ENCODE measurements at places on chromosomes 6 and 20. TPM values are rescaled to one million over a fixed set of nuclear protein-coding genes. Genes with fewer than 3 reads are reported as not detected.

DNA sequence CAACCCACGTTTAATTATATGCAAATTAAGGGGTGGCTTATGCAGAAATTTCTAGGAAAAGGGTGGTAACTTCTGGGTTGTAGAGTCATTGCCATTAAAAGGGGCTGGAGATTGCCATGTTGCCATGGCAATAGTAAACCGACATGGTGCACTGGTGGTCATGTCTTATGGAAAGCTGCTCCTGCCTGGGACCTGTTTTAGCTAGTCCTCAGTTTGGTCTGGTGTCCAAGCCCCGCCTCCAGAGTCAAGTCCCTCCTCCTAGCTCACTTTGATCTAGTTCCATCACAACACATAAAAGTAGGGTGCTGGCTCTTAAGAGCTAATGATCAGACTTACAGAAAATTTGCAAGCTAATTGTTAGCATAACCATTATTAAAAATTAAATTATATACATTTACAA, 5.3 kb downstream of the SLC22A2 start:
- DNase-seq, result no peak

The RAD21L1 gene
- total RNA-seq, result not detected

- DNase-seq, result peak; percentile 64
Observed at GRCh38 chr6:157034436-157035230, 257.5 kb downstream of the ARID1B start.

The PM20D2 gene
- total RNA-seq, result 7.5 TPM

GRCh38 chr20:49482621-49483017, at the start of gene KCNB1:
TSS of gene KCNB1 (minus strand) at chr20:49482668. CDS start at chr20:49482480, 188 bp downstream.
- peak; percentile 82 for DNase-seq

The SYNE1 gene
- total RNA-seq, result 352 TPM

- peak; percentile 55 for DNase-seq
Observed at GRCh38 chr20:48686238-48687116, 141.3 kb downstream of the PREX1 start.

The PDE7B gene
- total RNA-seq, result 3.1 TPM

- DNase-seq, result peak; percentile 29
Observed at GRCh38 chr20:9903048-9903655, 64.3 kb upstream of the PAK5 start.

DNA sequence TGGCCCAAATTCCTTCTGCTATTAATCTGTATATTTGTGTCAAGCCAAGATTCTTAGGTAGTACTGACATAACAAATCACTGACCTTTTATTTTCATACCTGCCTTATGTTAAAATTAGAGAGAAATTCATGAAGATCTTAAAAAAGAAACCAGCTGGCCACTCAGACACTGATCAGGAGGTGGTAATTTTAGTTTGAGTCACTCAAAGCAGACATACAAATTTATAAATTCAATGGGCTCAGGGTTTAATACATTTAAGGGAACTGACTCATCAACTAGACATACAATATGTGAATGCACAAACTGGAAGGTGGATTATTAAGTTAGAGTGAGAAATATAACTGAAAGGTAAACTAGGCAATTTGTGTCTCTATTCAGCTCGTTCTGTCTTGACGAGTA, 711.9 kb upstream of the EYS start:
- no peak for DNase-seq

- DNase-seq, result no peak
Observed at GRCh38 chr6:121439926-121440325, 4.5 kb downstream of the GJA1 start.

The VGLL2 gene
- not detected for total RNA-seq

DNA sequence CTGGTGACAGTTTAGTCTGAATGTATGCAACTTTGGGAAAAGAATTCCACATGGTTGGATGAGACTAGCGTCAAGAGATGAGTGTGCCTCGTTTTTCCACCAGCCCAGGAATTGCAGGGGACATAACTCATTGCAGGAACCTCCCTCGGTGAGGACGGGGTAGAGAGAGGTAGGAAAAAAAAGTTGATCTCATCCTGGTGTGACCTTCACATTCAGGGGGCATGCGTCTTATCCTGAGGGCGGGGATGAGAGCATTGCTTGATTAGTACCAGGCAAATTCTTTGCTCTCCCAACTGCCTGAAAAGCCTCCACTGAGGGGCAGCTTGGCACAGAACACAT, 11.8 kb downstream of the TLDC2 start:
- no peak for DNase-seq

DNA sequence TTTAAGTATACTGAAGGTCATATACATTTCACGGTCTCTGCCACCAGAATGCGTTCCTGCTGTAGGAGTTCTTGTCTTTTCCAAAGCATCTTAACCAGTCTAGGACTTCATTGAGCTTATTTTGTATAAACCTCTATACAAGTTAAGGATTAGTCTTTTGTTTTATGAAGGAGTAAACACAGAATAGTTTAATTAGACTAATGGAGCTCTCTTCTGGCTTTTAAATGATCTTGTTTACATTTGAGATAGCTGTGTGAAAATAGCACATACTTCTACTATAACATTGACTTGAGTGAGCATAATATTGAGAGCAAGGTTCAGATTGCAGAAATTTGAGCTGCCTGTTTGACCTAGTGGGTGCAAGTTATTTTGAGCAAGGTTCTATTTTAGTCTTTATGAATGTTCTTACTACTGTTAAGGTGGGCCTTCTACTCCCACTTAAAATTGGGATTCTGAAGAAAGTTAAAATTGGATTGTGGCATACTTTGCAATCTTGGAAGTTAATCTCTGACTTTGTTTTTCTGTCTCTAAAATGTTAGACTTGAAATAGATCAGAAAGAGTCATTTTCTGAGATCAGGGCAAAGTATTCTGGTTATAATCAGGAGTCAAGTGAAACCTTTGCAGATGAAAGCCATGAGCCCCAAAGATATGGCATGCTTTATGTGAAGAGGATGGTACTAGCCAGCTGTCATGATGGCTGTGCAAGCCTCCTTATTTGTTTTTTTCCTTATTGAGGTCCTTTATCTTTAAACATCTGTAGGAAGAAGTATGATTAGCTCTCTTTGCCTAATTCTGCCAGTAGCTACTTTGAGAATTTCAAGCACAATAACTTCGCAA, 41.8 kb downstream of the RPRD1B start:
- DNase-seq, result peak; percentile 50

DNA sequence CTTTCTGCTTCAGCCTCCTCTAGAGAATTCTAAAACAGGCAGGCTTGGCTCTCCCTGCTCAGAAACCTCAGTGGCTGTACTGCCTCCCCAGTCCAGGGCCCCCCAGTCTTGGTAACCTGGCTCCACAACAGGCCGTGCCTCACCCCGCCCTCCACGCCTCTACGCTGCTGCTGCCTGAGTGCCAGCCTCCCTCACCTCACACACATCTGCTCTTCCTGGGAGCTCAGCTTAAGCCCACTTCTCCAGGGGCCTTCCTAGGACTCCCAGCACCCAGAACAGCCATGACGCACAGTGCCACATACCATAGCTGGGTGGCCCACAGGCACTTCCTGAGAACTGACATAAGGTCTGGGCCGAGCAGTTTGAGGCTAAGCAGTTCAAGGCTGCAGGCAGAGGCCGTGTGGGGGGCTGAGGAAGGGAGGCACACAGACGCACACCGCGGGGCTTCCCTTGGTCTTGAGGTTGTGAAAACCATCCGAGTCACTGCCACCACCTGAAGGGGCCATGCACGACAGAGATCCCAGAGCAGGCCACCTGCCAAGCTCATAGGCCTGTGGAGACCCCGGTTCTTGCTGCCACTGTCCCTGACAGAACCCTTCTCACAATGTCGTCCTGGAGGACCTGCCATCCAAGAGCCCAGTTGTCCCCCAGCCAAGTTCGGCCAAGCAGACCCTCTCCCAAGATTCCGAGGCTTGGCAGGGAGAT, 42.6 kb downstream of the DSTN start:
- DNase-seq, result peak; percentile 15

DNA sequence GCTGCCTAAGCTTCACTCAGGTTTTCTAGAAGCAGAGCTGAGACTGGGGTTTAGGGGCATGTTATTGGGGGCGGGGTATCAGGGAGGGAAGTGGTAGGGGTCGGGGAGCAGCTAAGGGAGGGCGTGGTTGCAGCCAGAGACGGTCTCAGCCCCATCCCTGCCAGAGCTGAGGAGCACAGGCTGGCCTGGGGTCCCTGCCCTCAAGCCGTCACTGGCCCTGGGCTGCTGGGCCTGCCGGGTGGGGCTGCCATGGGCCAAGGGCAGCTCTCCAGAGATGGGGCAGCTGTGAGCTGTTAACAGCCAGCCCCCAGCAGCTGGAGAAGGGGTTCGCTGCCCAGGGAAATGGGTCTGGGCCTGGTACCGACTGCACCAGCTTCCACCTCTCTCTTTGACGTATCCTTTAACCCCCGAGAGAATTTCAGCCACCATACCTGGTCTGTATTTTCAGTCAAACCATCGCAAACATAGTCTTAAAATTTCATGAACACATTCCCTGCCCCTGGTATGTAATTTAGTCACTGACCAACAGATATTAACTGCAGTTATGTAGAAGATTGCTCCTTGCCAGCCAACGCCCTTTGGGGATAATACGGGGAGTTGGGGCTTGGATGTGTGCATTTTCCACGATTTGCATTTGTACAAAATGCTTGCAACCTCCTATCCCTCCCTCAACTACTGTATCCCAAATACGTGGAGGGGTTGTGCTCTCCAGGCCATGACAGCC, 253.4 kb downstream of the TAF4 start:
- DNase-seq, result no peak

DNA sequence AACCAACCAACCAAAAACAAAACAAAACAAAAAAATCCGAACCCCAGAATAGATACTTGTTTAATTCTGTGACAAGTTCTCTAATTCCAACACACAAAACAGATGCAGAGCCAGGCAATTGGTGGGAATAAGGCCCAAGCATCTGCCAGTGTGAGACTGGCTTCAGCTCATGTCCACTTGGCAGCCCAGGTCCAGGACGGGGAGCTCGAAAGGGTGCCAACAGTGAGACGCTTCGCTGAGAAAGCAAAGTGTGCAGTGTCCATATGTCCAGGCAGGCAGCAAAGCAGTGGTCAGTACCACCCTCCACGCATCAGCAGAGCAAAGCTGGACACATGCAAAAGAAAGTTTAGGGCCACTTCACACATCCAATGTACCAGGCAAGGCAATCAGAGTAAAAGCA, 102.9 kb downstream of the RALGAPA2 start:
- no peak for DNase-seq

DNA sequence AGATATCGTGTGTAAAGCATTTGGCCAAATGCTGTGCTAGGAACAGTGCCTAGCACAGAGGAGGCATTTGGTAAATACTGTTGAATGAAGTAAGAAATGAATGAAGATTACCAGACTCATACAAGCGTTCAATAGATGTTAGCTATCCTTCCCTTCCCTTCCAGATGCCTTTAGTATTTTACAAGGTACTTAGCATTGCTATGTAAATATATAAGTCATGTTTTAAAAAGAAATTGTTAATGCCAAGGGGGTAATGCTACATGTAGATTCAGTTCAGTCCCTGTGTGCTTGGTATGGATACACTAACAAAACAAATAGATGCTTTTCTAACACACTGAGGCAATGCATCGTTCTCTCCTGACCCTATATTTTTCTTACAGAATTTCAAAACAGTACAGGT, 407.2 kb downstream of the ADGRB3 start:
- no peak for DNase-seq

The MMUT gene
- 21.3 TPM for total RNA-seq

DNA sequence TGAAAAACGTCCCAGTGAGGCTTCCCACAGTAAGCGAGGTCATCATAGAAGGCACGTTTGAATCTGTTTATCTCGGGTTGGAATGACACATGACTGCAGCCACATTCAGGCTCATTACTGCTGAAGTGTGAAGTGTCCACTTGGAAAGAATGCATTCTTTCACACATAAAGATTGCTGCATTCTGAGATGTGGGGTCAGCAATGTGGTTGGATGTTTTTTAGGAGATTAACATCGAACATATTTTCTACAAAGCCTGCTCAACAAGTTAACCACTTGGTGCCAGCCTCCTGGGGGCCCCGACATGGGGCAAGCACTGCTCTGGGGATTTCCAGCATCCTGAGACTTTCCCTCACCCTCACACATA, 79.9 kb downstream of the BMP6 start:
- no peak for DNase-seq

DNA sequence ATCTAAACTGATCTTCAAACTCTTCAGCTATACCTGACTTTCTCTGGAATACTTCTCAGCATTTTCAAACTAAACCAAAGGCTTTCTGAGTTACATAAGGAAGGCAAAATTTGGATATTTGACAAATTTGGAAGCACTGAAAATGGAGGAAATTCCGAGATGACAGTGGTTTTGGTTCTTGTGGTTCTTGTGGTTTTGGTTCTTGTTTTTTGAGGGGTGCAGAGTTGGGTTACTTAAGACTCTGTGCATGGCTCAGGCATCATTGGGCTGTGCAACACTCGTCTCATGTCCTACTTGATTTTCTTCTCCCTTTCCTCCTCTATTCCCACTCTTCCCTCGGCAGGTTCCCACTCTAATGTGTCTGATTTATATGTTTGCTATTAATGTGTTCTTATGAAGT, 78.0 kb downstream of the SLC22A3 start:
- DNase-seq, result no peak

The DNAH8 gene
- total RNA-seq, result 0.20 TPM

- DNase-seq, result no peak
Observed at GRCh38 chr6:144581812-144582537, 296.8 kb downstream of the UTRN start.

DNA sequence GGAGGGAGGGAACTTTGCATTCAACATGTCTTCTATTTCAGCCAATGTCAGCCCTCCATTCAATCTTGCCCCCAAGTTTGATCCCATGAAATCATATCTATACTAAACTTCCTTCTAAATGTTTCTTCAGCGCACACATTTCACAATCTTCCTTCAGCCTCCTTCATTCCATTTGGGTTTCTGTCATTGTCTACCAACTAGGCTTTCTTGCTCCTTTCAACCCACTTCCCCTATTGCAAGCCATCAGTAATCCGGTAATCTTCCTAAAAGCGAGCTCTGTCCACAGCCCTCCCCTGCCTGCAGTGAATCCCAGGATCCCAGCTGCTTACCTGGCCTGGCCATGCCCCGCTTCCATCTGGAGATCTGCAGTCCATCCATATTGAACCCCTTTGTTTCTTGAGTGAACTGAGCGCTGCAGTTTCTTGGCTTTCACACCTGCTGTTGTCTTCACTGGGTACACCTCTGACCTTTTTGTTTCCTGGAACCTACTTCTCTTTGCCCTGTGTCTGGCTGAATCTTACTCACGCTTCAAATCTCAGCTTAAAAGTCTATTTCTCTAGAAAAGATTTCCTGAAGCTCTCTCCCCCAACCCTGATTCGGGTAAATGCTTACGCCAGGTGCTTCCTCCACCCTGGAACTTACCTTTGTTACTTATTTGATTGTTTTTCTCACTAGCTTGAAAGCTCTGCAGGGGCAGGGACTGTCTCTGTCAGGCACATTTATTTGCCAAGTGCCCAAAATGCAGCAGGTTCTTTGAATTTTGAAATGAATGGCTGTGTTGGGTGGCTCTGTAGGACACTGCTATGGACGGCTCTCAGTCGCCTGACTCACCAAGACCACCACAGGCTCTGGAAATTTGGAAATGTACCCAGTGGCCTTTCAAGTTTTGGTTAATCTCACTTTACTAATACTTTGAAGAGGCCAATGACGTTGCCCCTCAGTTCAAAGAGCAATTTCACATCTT, 50.3 kb downstream of the ADTRP start:
- DNase-seq, result no peak

The KAT14 gene
- total RNA-seq, result 12.9 TPM
